Endothelial cell (in vitro differentiated cells): ENCODE measurements at places on chromosomes 2 and 18. TPM values are rescaled to one million over a fixed set of nuclear protein-coding genes. Genes with fewer than 3 reads are reported as not detected.

Gene GALNT13
- 26.3 TPM for total RNA-seq

- DNase-seq, result no peak
Observed at GRCh38 chr18:27278131-27278530, 93.0 kb upstream of the CHST9 start.

DNA sequence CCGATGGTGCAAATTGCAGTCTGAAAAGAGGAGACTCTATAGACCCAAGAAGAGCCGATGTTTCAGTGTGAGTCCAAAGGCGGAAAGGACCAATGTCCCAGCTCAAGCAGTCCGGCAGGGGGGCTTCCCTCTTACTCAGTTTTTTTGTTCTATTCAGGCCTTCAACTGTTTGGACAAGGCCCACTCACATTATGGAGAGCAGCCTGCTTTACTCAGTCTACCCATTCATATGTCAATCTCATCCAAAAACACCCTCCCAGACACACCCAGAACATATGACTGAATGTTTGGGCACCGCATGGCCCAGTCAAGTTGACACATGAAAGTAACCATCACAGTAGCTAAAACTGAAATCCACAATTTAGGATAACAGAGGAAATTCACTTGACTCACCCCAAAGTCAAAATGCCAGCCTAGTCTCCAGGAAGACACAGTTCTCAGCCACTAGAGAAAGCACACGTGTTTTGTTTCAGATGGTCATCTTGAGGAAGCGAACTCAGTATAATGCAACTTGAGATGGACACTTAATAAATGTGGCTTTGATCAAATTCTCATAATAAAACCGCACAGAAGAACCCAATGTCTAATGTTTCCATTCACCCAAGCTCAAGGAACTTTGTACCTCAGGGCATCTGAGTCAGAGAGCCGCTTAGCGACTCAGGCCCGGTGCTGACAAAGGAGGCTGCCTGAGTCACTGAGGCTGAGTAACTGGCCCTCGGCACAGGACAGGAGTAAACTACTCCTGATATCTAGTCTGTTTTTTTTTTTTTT is 2.4 kb downstream of the FHL2 start:
- DNase-seq, result no peak

DNA sequence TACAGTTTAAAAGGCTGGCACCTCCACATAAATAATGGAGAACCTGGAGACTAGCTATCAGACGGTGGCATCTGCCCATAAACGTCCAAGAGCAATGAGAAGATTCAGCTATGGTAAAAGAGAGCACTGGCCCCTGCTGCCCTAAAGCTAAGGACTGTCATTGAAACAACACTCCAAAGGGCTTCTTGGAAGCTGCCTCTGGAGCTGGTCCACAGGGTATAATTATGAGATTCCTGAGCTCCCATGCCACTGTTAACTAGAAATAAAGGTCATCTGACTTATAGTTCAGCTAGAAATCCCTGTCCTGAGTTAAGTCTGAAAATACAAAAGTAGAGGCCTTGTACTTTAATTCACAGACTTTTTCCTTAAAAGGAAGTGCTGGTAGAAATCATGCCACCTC is 39.9 kb upstream of the RBMS1 start:
- no peak for DNase-seq

DNA sequence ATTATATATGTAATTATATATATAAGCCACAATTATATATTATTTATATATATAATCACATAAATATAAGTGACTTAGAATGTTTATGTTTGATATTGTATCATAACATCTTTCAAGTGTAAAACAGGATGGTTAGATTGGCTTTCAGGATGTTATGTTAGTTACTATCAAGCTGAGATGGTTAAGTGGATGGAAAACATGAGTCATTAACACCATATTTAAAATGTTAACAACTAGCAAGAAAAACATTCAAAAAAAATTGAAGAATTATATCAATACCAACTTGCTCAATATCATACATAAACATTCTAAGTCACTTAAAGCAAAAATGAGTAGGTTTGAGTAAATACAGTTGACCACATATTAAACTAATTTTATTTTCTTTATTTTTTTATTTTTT is 21.8 kb upstream of the RAB27B start:
- no peak for DNase-seq

Gene ZNF385B
- total RNA-seq, result 0.49 TPM

Gene EMILIN1
- 2.1 TPM for total RNA-seq

Gene TRPM8
- total RNA-seq, result not detected

DNA sequence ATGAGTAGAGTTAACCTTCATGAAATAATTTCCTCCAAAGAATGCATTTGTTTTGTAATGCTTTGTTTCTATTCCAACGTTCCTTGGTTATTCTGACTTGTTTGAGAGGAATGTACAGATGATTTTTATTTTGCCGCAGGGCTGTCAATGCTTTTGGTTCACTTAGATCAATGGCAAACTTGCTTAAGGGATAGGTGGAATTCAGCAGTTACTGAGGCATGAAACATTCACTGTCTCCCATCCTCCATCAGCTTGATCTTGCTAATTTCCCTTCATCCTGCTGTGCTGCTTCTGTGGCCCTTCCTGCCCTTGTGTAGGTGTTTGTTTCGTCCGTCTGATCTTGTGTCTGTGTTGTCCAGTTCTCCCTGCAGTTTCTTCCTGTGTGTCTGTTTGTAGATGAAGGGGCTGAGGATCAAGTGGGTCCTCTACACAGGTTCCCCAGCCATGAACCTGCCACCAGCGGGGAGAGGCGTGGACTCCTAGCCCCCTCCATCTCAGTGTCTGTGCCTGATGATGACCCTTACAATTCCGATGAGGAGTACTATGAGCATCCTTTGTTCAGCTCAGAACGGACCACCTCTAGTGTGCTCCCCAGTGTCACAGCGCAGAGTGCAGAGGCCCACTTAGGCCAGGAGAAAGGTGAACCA is 84.2 kb upstream of the UNC80 start:
- DNase-seq, result no peak

GRCh38 chr2:38474021-38474456 is 97.0 kb upstream of the ATL2 start:
- no peak for DNase-seq

DNA sequence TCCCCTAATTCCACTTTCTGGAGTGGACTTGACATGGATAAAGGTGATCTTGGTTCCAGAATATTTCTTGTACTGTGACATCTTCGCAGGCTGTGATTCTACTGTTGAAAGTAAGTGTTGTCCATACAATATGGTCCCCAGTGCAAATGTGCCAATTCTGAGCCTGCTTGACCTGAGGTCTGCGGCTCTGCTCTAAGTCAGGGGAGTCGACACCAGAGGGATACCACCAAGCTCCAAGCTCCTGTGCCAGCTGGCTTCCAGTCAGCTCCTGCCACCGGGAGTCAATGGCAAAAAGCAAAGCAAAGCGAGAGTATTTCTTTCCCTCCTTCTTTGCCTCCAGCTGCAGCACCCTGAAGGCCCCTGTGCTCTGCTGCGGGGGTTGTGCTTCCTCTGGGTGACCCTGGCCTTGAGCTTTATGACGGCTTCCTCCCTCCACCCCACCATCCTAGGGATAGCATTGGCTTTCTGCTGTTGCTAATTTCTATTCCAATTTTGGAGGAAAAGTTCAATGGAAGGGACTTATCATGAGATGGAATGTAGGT is 50.4 kb downstream of the SLC35F5 start:
- DNase-seq, result no peak

DNA sequence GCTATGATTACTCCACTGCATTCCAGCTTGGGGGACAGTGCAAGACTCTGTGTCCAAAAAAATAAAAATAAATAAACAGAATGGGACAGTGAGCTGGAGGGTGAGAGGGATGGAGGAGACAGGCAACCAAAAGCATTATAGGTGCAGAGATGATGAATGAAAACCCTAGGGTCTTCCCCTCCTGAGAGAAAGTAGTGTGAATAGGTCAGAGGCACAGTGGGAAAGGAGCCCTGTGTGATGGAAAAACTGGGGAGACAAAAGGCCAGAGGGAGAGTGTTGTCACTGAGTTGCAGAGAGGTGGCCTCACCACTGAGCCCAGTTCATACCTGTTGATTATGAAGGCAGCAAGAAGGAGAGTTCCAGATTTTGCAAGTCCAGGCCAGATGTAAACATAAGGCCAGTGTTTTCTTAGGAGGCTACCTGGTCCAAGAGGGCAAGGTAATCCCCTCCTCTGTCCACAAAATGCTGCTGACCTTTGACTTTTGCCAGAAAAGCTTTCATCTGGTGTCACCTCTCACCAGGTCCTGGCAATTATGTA is 17.6 kb upstream of the AGFG1 start:
- DNase-seq, result no peak

DNA sequence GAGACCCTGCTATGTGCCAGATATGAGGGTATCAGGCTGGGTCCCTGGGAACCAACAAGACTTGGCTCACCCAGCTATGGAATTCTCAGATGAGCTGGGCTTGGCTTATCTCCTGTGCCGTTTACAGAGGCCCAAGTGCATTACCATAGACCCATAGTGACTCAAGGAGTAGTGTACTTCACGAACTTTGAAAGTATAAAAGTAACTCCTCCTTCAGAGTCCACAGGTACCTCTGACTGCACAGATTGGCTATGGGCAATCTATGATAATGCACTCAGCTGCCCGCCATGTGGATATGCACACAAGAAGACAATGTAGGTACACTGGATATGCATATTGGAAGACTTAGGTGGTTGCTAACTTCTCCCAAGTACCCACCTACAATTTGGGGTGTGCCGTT is 78.4 kb downstream of the QPCT start:
- no peak for DNase-seq

DNA sequence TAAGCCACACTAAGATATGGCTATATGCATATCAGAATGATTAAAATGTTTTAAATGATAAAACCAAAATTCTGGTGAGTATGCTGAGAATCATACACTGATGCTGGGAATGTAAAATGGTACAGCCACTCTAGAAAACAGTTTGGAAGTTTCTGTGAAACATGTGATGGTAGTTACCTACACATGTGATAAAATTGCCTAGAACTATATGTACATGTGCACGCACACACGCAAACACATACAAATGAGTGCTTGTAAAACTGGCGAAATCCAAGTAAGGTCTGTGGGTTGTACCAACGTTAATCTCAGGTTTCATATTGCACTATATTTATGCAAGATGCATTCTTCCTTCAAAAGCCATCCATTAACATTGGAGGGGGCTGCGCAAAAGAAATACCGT is 195.0 kb upstream of the RAB6C start:
- DNase-seq, result no peak

Gene ME2
- total RNA-seq, result 41.9 TPM

DNA sequence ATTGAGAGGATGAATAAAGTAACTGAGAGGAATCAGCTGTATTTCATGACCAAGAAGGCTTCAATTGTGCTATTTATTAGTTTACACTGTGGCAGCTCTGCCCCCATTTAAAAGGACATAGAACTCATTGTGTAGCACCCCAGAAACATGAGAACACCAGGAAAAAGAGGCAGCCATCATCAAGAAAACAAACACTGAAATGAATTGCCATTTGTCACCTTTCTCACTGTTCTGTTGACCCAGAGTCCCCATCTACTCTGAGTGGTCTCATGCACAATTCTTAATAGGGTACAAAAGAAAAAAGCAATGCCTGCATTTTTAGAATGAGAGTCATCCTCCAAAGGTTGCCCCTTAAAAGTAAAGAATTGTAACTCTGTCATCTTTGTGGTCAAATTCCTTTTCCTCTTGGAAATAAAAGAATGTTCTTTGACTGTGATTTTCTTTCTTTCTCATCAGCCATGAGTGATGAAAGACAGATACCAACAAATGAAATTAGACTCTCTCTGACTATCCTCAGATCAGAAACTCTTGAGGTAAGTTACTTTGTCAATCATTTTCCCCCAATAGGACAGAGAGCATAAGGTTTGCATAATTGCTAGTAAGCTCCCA is 1941.9 kb upstream of the PIK3C3 start:
- DNase-seq, result no peak

GRCh38 chr2:68418419-68418818 is 48.7 kb downstream of the FBXO48 start:
- no peak for DNase-seq

Gene ANKRD36
- total RNA-seq, result 28.2 TPM

DNA sequence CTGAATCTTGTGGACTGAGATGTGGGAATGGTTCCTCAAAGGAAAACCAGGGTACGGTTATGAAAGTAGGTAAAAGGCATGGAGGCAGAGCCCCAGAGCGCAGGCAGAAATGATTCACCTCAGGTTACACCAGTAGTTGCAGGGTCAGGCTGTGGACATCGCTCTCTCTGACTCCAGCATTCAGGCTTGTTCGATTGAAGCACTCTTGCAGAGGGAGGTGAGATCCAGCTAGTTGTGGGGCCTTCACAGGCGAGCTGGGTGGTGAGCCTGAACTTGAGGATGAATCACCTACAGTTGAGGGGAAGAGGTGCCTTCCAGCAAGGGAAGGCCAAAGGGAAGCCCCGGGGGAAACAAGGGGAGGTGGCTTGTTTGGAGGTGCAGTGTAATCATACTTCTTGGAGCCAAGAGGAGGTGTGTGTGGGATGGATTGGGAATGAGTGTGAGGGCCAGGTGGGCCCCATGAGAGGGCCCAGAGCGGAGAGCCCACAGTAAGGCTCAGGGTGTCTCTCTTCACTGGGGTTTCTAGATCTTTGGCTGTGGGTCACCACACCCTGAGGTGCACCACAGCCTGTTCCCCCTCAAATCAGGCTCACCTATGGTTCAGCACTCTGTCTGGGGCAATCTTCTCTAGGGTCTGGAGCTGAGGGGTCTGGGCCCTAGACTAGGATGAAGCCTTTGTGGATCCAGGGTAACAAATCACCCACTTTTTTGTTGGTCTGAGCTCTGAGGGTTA is 48.5 kb upstream of the MCFD2 start:
- no peak for DNase-seq

GRCh38 chr2:122471753-122472152 is 716.3 kb downstream of the TSN start:
- no peak for DNase-seq

DNA sequence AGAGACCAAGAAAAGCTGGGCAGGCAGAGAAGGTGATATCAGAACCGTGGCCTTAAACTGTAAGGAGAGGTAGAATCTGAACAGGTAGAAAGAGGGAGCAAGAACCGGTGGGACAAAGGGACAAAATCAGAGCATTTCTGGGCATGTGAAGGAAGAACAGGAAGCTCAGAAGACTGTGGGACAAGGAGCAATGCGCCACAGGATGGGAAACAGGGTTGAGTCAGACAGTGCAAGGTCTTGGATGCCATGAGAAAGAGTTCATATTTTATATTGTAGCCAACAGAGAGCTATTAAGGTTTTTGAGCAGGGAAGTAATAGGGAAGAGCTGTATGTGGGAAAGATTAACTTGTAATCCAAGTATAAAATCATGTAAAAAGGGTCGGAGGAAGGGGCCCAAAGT is 106.4 kb upstream of the UGP2 start:
- no peak for DNase-seq

- DNase-seq, result no peak
Observed at GRCh38 chr18:63433334-63433866, 11.1 kb upstream of the VPS4B start.

Gene DCC
- total RNA-seq, result 14.7 TPM

Gene DUSP11
- 32.4 TPM for total RNA-seq

Gene SPATA3
- not detected for total RNA-seq

Gene SCN7A
- total RNA-seq, result 6.3 TPM

- no peak for DNase-seq
Observed at GRCh38 chr2:238449909-238450417, 23.2 kb downstream of the ASB1 start.

GRCh38 chr18:41765460-41765859 is 189.6 kb upstream of the PIK3C3 start:
- DNase-seq, result no peak
